ENCODE measurements at places on chromosomes 2 and 18.

DNA sequence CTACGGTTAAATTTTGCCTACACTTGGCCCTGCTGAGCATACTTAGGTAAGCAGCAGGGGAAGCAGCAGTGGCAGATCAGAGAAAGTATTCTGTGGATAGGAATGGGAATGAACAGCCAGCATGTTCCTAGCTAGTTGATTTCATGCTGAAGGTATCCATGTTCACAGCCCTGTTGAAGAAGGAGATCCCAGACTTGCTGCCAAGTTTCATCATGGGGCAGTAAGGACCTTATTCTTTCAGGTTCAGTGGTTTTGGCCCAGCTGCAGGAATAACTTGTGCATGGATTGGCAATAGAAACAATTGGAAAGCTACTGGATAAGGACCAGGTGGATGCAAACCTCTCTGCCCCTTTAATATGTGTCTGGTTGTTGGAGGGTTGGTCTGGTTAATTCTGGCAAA, 98.2 kb upstream of the TMEM178A start:
- no peak for DNase-seq

GRCh38 chr18:71936744-71937143, 607.4 kb downstream of the CBLN2 start:
- no peak for DNase-seq

DNA sequence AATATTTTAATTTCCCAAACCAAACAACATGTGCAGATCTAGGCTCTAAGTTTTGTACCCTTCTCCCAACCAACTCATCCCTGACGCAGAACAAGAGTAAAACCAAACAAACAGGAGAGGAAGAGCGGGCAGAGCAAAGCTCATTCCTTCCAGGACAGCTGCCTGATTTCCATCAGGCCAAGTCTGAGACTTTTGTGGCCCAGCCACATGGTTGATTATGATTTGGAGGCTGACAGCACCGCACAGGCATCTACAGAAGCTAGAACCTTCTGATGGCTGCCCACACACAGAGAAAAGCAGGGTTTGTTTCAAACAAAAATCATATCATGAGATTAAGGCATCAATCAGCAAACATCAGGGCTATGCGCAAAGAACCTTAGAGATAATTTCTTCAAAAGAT, 262.6 kb downstream of the TNS1 start:
- no peak for DNase-seq

DNA sequence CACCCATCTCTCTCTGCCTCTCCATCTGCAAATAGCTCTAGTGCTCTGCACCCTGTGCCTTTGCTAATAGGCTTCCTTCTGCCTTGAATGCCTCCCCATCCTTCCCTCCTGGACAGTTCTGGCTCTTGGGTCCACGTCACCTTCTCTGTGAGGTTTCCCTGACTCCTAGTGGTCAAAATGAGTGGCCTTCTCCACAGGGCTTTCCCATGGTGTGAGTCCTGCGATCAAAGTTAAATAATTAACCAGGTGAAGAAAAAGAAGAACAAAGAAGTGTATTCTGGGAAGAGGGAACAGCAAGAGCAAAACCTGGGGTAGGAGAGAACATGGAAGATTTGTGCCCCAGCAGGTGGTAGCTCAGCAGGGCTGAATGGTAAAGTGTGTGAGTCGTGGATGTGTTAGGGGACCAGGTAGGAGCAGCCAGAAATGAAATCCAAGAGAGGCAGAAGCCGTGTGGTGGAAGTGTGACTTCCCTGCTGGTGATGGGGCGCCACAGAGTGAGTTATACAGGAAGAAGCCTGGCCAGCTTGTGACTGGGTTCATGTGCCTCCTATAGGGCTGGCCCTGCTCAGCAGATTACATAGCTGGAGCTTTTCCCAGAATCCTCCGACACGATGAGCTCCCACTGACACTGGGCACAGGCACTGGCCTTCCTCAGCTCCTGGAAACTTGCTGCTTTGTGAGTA, 93.8 kb upstream of the LDAH start:
- no peak for DNase-seq

- DNase-seq: no peak
These were observed 461.6 kb upstream of the CNTNAP5 start for GRCh38 chr2:123563515-123563914.

GRCh38 chr2:153101187-153101586, 377.4 kb downstream of the RPRM start:
- DNase-seq: no peak

DNA sequence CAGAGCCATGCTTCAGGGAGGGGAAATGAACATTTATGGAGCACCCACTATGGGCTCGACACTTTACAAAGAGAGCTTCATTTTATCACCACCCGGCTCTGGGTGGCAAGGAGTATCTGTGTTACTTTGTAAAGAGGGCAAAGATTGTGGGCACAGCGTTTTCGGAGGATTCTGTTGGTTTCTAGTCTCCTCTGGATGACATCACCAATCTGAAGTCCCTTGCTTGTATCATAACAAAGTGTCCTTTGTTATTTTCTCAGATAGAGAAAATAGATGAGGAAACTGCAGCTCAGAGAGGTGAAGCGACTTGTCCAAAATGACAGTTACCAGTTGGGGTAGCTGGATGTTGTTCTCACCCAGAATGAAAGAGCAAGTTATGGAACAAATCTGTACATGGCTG, 162.8 kb downstream of the GLI2 start:
- DNase-seq: no peak
